ENCODE measurements at places on chromosomes 5 and 9.

- H3K36me3 ChIP-seq, result no peaks in the 10 kb centered on the region
- no peak for DNase-seq
- H3K4me1 ChIP-seq, result no peaks in the 10 kb centered on the region
- no peak overlapping the region for H3K4me3 ChIP-seq
- no peak overlapping the region for H3K27ac ChIP-seq
These were observed 50.6 kb downstream of the DMRT1 start for GRCh38 chr9:892123-892522.

GRCh38 chr5:63860379-63860778 is 101.9 kb downstream of the HTR1A start:
- no peaks in the 10 kb centered on the region for H3K4me1 ChIP-seq
- no peak overlapping the region for H3K27ac ChIP-seq
- no peaks in the 10 kb centered on the region for H3K36me3 ChIP-seq
- no peak overlapping the region for H3K4me3 ChIP-seq

- H3K4me3 ChIP-seq, result no peak overlapping the region
- H3K27ac ChIP-seq, result no peak overlapping the region
- no peaks in the 10 kb centered on the region for H3K4me1 ChIP-seq
These were observed 77.4 kb downstream of the NR2F1-AS1 start for GRCh38 chr5:93503598-93504067.

DNA sequence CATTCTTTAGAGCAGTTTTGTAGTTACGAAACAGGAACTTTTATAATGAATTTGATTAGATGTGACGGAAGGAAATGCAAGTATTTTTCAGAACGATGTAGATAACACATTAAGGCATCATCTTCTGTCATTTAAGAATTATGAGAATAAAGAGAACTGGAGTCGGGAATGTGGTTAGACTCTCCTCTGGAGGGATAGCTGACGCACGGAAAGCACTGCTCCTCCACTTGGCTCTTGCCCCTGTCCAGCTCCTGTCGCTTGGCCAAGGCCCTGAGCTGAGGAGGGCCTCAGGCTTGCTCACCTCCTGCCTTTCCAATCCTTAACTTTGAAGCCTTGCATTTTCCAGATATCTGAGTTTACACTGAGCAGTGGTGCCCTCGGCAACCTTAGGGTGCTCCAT is 60.5 kb downstream of the MAP1B start:
- H3K27ac ChIP-seq, result no peak overlapping the region
- no peak for DNase-seq
- H3K36me3 ChIP-seq, result no peaks in the 10 kb centered on the region
- no peak overlapping the region for H3K4me3 ChIP-seq
- no peaks in the 10 kb centered on the region for H3K4me1 ChIP-seq

GRCh38 chr5:14133394-14133793 is 9.7 kb upstream of the TRIO start:
- H3K36me3 ChIP-seq, result no peaks in the 10 kb centered on the region
- H3K27ac ChIP-seq, result no peak overlapping the region
- no peak overlapping the region for H3K4me3 ChIP-seq

All from naive thymus-derived CD4-positive, alpha-beta T cell (primary cell).